ENCODE measurements at places on chromosomes 12 and 14. TPM values are rescaled to one million over a fixed set of nuclear protein-coding genes. Genes with fewer than 3 reads are reported as not detected.

AMDHD1 gene
- total RNA-seq: 0.45 TPM

NUAK1 gene
- total RNA-seq: 5.5 TPM

CLEC1B gene
- total RNA-seq: not detected

HOXC4 gene
- total RNA-seq: 2.3 TPM

TAS2R31 gene
- 1.1 TPM for total RNA-seq

CRIP1 gene
- total RNA-seq: 1.7 TPM

Data from A375 (cell line).